IMR-90 (cell line): ENCODE measurements at places on chromosomes 5 and 9. TPM values are rescaled to one million over a fixed set of nuclear protein-coding genes. Genes with fewer than 3 reads are reported as not detected.

The PRSS3 gene
- 16.4 and 26.9 TPM in 2 replicates for total RNA-seq

The SPAG8 gene
- total RNA-seq = 0.28 and 0.72 TPM in 2 replicates

The NR5A1 gene
- not detected in 2 replicates for total RNA-seq

The SLC46A2 gene
- not detected in 2 replicates for total RNA-seq

The ZDHHC21 gene
- 4.5 and 8.3 TPM in 2 replicates for total RNA-seq

GRCh38 chr9:68834931-68835520, 130.0 kb downstream of the PIP5K1B start:
- no peak for DNase-seq

DNA sequence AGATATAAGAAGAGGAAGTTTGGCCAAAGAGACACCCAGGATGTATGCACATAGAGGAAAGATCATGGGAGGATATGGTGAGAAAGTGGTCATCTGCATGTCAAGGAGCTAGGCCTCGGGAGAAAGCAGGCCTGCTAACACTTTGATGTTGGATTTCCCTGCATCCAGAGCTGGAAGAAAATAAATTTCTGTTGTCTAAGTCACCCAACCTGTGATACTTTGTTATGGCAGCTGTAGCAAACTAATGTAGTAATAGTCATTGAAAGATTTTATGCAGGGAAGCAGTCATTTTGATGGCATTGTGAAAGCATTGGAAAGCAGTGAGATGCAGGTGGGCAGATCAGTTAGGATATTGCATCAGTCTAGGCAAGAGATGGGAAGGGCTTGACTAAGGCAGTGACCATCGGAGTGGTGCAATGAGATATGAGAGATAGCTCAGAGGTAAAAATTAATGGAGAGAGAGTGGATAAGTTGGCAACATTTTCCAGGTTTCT, 24.5 kb upstream of the FOCAD start:
- DNase-seq = no peak

DNA sequence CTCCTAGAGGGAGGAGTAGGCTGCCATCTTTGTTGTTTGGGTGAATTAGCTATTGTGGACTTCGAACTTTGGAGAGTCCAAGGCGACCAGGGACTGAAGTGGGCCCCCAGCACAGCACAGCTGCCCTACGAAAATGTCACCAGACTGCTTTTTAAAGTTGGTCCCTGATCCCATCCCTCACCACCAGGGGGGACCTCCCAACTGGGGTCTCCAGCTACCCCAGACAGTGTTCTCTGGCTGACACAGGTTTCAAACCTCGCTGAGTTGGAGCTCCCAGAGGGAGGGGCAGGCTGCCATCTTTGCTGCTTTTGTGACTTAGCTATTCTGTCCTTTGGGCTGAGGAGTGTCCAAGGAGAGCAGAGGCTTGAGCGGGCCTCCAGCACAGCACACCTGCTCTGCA, 45.7 kb upstream of the ADRB2 start:
- DNase-seq = no peak

DNA sequence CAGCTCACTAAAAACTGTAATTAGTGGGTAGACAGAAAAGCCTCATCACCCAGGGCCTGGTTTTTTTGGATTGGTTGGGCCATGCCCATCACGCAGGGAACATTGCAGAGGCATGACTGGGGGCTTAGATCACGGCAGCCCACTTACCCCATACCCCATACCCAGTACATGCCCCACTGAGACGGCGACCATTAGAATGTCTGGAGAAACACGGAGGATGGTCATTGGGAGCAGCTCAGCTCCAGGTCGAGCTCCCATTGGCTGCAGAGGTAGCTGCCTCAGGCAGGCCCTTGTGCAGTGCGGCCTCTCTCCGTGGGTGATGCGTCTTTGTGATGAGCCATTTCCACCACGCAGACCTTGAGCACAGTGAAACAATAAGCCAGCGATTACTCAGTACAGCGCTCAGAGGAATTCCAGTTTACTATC, 204.0 kb downstream of the GADD45G start:
- DNase-seq = no peak

- DNase-seq = peak; percentile 42
Observed at GRCh38 chr5:58452566-58453258, 7.2 kb downstream of the PLK2 start.

DNA sequence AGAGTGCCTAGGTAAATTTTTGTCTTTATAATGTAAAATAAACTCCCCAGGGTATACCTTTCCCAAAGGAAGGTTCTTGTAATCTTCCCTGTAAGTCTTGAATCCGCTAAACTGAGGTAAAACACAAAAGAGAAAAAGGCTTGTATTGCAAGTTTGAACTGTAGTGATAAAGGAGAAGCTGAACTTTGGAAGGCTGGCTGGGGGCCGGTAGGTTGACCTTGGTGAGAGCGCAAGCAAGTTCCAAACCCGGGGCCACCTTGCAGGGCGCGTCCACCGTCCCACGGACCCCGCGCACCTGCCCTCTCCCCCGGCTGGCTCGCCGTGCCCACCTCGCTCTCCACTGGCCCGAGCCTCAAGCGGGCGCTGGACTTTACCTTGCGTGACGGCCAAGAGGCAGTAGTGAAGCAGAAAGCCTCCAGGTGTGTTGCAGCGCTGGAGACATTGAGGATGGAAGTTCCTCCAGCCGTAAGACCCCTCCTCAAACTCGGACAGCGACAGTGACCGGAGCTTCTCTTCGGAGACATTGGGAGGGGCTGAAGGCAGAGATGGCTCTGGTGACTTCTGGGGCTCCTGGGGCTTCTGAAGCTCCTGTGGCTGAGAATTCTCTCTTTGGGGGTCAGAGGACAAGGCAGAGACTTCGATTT, 428 bp downstream of the SLCO4C1 start:
- DNase-seq = no peak

DNA sequence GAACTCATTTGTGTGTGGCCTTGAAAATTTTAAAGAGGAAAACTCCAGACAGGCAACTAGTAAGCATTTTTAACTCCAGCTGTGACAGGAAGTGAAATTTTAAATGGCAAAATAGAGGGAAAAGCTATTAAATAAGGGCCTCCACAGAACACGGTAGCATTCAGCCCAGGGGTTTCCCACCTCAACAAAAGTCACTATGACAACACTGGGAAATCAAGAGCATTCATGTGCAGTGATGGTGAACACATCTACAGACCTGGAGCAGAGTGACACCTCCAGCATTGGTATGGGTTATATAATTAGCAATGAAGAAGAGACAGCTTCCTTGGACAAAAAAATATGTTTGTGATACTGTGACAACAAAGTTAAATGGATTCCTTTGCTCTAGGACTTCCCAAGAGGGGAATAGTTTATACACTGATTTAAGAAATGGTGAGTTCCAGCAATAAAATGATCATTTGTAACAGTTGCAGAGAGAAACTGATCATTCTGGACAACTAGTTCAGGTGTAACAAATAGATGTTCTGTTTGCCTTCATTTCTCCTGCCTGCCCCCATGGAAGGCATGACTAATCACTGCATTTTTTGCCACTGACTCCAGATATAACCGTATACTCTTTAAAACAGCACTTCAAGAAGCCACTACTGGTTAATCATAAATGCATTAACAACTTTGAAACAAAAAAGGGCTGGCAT, 93.3 kb upstream of the SLC44A1 start:
- peak; percentile 69 for DNase-seq

GRCh38 chr9:131752231-131752884, 12.5 kb upstream of the RAPGEF1 start:
- DNase-seq = no peak

- DNase-seq = no peak
Observed at GRCh38 chr9:81598811-81599210, 90.5 kb downstream of the TLE1 start.

GRCh38 chr9:89874351-89875321, 269.8 kb downstream of the GADD45G start:
- DNase-seq = no peak

DNA sequence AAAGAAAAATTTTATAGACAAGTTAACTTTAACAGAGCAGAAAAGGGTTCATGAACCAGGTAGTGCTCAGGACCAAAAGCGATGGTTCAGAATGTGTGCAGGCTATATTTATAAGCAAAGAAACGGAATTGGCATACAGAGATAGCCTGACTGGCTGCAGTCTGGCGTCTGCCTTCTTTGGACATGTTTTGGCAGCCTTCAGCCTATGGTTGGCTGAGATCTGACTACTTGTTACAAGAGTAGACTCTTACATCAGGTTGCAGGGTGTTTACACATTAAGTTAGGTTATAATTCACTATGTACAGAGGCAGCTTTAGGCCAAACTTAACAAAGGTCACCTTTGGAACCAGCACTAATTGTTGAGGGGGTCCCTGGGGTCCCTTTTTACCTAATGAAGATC, 7.0 kb downstream of the NOP16 start:
- DNase-seq = peak; percentile 15

DNA sequence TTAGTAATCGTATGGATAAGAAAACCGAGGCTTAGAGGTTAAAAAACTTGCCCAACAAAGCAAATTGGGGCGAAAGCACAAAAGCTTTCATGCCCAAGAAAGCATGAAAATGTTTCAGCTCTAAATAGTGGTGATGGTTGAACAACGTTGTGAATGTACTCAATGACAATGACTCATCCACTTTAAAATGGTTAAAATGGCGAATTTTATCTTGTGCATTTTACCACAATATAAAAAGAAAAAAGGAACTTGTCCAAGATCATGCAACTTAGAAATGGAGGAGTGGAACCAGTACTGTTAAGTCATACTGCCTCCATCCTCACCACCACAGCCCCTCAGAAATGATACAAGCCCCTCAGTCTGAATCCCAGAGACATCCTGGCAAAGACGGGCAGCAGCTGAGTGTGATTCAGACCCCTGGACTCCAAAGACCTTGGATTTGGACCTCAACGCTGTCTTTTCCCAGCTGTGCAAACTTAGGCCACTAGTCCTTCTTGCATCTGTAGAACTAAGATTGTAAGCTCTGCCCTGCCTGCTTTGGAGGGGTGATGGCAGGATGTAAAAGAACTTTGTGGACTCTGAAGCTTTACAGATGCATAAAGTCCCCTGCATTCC, 158.4 kb downstream of the GABBR2 start:
- peak; percentile 82 for DNase-seq

GRCh38 chr9:1659363-1659690, 355.8 kb upstream of the SMARCA2 start:
- no peak for DNase-seq

DNA sequence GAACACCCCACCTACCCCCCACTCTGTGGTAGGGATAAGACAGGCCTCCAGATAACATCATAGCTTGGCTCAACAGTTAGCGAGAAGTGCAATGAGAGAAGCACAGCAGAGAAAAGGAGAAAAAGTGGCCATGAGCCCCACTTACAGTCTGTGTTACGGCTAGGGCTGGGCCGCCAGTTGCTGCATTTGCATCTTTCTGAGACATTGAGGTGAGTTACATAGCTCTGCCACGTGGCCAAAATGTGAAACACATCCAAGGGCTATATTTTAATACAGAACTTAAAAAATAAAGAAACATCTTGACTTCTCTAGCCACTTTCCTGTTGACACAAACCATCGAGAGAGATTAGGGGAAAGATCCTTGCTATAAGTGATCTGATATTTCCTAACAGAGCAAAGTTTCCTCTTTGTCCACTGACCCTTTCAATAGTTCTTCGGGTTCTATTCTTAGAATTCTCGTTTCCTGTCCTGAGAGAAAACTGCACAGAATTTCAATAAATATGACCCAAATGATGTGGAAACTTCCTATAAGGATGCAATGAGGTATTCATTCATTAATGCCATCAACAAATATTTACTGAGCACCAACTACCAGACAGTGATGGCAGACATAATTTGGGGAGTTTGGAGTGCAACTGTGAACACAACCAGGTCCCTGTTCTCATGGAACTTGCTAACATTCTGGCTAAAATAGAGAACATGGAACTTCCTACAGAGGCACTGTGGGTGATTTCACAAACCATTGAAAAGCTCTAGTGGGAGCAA, 3.2 kb upstream of the TLE4 start:
- no peak for DNase-seq

DNA sequence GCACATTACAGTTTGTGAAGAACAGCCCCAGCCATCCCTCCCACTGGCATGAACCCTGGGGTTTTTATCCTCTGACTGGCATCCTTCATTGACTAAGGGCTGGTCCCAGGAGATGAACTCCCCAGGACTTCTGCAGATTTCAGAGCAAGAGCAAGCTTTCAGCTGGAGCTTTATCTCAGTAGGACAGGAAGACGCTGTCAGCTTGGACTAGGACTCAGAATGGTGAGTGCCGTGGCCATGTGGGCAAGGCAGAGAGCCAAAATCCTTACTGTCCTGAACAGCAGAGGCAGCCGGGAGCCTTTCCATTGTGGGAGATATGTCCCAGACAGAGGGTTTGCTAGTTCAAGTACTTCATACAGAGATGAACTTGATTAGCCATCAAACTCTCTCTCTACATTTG, 3.2 kb upstream of the ACOT12 start:
- DNase-seq = peak; percentile 33

DNA sequence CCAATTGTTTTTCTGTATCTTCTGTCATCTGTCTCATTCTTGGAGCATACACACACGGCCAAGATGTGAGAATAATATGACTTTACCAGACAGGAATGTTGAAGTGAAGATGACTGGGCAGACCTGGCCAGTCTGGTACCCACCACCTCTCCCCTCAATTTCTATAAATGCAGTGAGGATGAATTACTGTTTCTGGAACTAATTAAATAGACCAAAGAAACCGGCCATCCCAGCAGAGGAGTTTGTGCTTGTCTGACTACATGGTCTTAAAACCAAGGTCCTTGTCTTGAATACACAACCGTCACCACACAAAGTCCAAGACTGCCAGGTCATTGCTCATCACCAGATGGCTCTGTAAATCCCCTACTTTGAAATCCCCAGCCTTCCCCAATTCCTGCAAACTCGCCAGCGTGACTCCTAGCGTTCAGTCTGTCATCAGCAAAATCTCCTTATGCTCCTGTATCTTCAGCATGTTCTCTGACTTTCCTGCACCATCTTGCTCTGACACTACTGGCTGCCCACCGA, 147.2 kb downstream of the PDE4D start:
- DNase-seq = peak; percentile 6

- DNase-seq = no peak
Observed at GRCh38 chr9:84875193-84875592, 205.7 kb downstream of the NTRK2 start.

GRCh38 chr5:1246711-1247431, 21.7 kb downstream of the SLC6A18 start:
- DNase-seq = no peak

DNA sequence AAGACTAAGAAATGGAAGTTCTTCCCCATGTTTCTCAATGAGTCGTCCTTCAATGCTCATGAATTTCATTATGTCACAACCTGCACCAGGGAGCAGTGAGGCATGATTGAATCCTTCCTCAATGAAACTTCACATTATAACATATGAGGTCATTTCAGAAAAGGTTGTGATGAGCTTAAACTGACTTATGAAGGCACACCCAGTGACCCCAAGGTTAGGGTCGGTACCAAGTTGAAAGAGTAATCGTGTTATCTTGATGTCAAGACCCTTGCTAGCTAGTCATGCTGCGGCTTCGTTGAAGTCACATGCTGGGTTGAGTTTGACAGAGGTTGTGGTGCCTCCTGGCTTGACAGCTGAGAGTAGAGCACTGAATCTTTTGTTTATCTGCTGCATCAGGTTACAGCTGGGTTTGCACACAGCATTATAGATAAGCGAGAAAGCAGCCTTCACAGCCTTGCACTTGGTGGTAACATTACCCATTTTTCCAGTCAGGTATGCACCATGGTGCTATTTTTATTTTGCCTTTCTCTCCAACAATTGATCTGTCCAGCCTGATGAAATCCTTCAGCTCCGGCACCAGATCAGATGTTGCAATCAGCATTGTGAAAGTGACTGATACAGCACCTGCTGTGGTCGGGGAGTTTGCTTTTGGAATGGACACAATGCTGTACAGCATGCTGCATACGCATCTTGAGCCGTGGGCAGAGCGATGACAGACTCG, 133.2 kb downstream of the ERCC6L2 start:
- peak; percentile 52 for DNase-seq
